GM12865 (cell line): ENCODE measurements at places on chromosomes 16 and 17.

- DNase-seq = no peak
Observed at GRCh38 chr16:70691223-70692129, 5.6 kb upstream of the MTSS2 start.

GRCh38 chr17:35345445-35345925 is 27.9 kb downstream of the SLFN11 start:
- DNase-seq = no peak

GRCh38 chr16:86018487-86018886 is 119.5 kb downstream of the IRF8 start:
- peak; percentile 35 for DNase-seq

DNA sequence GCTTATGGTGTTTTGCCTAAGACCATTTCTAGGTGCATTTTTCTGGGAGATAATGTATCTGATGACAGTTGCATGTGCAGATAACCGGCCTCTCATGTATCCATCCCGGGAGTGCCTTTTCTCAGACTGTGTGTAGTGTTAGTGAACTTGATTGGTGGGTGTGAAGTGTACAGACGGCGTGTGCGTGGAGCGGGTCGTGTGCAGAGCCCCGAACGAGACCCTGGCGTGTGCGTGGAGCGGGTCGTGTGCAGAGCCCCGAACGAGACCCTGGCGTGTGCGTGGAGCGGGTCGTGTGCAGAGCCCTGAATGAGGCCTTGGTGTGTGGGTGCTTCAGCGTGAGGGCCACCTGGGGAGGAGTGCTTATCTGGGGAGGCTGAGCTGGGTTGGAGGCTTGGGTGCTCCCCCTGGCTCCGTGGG is 28.9 kb upstream of the ZNF750 start:
- DNase-seq = no peak

DNA sequence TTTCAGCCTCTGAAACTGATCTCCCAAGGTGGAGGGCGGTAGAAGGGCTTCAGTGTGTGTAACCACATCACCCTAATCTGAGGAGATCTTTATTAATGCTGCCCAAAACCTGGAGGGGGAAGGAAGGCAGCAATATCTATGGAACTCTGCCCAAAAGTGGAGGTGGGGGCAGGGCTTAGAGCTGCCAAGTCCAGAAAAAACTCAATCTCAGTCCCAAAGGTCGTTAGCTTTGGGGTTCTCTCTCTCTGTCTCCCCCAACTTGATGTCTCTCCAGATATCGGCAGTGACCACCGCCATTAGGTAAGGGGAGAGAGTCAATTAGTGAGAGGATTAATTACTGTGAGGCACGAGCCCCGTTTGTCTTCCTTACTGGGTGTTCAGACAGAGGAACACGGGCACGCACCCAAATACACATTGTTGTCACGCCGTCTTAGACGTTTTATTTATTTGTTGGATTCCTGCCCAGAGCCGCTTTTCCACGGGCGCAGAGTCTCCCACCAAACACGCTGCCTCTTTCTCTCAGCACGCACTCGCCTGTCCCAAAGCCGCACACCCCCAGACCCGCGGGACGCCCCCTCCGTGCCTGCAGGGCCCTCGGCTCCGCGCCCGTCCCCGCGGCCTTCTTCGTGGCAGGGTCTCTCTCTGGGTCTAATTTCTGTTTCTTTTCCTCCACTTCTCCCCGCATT is 5.4 kb upstream of the LHX1 start:
- DNase-seq = no peak

- DNase-seq = no peak
Observed at GRCh38 chr17:45857977-45858708, 13.5 kb downstream of the SPPL2C start.

DNA sequence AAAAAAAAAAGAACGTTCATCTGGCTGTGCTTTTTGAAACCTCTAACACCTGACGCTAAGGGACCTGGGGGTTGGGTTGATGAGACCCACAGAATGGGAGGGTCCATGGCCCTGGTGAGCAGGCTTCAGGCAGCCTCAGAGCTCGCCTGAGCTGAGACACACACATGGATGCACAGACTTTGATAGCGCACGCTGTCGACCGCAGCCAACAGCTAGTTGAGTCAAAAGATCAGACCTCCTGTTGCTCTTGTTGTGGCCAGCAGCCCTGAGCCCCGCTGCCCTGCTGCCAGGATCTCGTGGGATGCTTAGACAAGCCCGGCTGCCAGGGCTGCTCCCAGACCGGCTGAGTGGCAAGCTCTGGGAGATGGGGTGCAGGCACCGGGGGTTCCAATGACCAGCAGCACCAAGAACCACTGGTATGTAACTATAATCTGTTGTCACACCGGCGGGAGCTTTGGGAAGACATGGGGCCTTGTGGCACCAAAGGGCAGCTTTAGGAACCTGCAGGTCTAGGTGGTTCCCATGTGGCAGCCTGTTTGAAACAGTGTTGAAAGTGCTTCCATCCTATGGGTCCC is 20.0 kb upstream of the MEAK7 start:
- no peak for DNase-seq

GRCh38 chr17:19748807-19749193 is 702 bp upstream of the ALDH3A1 start:
- no peak for DNase-seq

GRCh38 chr17:7632492-7632894 is 2.6 kb downstream of the SHBG start:
- peak; percentile 68 for DNase-seq

DNA sequence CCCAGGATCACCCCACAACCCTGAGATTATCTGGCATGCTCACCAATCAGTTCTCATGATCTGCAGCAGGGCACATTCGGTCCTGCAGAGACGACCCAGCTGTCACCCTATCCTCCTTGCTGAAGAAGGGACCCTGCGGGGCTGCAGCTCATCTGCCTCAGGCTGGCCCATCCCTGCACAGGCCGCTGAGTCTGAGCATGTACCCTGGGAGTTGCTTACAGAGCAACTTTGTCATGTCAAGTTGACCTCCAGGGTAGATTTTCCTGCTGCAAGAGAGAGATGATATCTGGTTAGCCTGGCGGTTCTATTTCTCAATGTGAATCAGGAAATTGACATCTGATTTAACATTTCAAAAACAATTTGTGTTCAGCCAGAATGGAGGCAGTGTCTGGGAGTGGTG is 36.0 kb upstream of the ADCY9 start:
- DNase-seq = no peak

- DNase-seq = no peak
Observed at GRCh38 chr17:40416671-40417070, 1.0 kb downstream of the TOP2A start.

DNA sequence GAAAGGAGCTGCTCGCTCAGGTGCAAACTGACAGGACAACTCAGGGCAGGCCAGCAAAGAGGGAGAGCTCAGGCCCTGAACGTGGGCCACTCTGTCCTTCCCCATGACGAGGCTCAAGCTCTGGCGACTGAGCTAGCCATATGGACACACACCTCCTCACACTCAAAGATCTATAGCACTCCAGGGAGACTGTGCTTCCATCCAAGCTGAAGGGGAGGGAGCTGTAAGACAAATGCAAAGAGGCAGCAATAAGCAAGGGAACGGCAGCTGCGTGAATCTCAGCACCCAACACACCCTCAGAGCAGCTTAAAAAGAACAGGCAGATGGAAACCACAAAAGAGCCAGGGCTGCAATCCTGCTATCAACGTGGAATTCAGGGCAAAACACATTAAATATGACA is 13.5 kb downstream of the NUDT16L1 start:
- DNase-seq = no peak

- DNase-seq = no peak
Observed at GRCh38 chr17:43200127-43200526, 11.5 kb upstream of the TMEM106A start.

DNA sequence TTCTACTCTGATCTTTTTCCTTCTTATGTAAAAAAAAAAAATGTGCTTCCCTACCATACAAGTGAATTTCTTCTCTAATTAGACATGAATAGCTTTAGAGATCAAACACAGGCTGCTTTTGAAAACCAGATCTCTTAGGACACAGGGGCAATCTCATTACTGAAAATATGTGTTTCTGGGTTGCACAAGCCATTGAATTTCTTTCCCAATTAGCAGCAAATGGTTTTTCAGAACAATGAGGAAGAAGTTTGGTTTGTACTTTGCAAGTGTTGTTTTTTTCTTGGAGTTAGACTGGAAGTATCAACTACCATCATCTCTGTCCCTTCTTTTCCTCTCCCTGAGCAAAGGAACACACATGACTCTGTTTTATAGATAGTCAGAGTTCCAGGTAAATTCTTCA is 5.6 kb upstream of the ANKS4B start:
- DNase-seq = no peak

GRCh38 chr17:67863624-67864247 is 38.4 kb downstream of the BPTF start:
- peak; percentile 34 for DNase-seq

DNA sequence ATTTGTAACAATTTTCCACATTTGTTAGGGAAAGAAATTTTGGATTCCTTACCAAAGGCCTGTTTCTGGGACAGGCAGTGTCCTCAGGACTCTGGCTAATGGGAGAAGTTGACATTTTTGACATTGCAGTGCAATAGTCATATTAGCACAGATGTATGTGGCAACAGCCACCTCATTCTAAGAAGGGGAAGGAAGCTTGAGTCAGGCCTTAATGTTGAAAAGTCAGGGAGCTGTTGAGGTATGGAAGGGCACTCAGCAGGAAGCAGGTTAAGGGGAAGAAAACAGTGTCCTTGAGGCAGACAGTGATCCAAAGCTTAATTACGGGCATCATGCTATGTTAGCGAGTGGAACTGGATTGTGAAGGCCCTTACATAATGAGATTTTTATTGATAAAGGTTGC is 20.9 kb downstream of the AKTIP start:
- no peak for DNase-seq

- no peak for DNase-seq
Observed at GRCh38 chr16:30340621-30341020, 14.5 kb downstream of the CD2BP2 start.

DNA sequence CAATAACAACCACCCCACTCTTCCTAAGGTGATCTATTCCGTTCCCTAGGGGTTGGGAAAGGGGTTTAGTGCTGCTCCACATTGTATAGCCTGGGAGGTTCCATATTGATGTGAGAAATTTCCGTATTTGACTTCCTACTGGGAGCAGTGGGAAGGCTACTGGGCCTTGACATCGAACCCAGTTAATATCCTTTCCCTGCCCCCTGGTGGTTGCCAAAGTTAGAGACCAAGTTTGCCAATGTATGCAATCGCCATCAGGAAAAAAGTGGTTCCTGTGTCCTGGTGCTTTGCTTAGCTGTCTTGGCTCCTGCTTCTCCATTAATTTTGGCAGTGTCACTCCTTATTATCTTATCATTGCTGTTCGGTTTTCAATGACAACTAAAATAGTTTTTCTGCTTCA is 914.9 kb downstream of the KCNJ2 start:
- DNase-seq = peak; percentile 26

- no peak for DNase-seq
Observed at GRCh38 chr16:23062524-23062923, 86.7 kb downstream of the USP31 start.

GRCh38 chr17:19380481-19381301 is 2.4 kb downstream of the MAPK7 start:
- no peak for DNase-seq

GRCh38 chr17:57662644-57663308 is 82.3 kb downstream of the CCDC182 start:
- DNase-seq = peak; percentile 87

- DNase-seq = no peak
Observed at GRCh38 chr16:54422569-54422978, 136.0 kb upstream of the IRX3 start.

DNA sequence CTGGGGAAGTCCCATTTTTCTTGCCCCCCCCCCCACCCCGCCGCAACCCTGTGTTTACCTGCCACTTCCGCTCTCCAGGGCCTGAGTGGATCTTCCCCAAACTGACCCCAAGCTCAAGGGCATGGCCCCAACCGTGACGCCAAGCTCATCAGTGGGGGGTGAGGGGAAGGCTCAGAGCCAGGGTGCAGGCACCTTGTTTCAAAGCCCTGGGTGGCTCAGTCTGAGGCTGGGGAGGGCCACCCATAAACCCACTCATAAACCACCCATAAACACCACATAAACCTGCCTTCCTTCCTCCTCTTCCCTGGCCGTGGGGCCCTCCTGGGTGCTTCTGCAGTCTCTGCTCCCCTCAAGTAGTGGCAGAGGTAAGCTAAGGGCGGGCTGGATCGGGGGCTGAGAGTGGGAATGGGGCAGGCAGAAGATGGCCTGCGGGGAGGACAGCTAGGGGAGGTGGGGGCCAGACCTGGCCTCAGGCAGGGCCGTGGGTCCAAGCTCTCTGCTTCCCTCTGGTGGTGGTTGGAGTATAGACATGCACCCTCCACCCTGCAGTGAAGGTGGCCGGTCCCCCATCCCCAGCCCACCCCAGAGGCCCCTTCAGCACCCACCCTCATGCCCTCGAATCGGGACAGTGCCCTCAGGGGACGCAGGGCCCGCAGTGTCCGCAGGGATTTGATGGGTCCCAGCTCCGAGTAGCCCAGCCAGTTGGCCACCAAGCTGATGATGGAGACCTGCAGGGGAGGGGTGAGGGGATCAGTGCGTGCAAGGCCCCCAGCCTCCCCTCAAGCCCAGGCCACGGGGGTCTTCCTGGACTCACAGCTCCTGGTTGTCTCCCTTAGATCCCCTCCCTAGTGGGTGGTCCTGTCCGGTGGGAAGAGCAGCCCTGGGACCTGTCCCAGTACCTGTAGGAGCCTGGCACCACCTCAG is 14.6 kb upstream of the CD79B start:
- DNase-seq = peak; percentile 80

DNA sequence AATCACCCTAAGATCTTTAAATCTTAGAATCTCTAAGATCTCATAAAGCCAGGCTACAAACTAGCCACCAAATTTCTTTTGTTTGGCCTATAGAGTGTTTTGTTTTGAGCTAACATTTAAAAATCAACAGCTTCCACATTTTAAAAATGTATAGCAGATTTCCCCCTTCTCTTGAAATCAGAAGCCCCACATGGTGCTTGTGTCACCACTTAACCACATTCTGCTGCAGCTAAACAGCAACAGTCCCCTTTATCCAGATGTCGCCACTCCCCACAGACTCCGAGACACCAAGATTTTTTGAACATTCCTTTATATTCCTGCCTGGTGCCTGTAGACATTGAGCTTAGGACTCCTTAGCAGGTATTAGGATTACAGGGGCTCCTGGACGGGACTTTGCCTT is 16.0 kb downstream of the GUCY2D start:
- DNase-seq = no peak

DNA sequence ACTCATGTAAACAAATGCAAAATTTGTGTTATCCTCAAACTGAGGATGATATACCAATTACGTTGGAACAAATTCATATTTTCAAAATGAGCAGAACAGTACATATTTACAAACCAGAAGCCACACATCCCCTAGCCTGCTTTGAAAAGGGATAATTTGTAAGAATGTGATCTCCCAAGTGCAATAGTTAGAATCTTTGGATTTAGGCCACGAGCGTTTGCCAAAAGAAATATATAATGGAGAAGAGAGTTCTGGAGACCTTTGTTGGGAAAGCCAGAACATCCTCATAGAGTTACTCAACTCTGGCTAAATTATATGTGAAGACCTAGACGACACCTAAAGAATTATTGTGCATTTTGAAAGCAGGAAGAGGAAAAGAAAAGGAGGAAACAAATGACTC is 449.3 kb downstream of the KCNJ2 start:
- no peak for DNase-seq

- peak; percentile 79 for DNase-seq
Observed at GRCh38 chr16:75555213-75555706, 792 bp downstream of the TMEM231 start.

- no peak for DNase-seq
Observed at GRCh38 chr17:17053446-17054379, 11.5 kb downstream of the MPRIP start.
